ENCODE measurements at places on chromosomes 7 and 10.

DNA sequence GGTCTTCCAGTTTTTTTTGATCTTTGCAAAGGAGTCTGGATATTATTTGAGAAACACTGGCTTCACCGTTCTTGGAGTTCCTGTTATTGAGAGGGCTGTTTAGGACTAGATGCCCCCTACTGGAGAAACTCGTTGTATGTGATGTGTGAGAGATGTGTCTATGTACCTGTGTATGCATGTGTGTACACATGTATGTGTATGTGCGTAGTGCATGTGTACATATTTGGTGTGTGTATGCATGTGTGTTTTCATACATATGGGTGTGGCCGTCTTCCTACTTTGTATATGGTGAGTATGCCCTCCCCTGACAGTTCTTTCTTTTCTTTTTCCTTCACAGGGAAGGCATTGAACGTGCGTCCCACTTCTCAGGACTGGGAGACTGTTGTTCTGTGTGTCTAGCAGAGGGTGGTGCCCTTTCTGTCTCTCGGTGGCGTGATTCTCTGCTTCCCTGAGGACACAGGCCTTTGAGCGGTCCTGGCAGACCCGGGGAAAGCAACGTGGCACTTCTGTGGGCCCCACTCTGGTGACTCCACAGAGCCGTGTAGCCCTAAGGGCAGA lies 3.0 kb upstream of the CALHM3 start:
- no peak overlapping the region for H3K4me3 ChIP-seq
- no peak for DNase-seq
- H3K4me1 ChIP-seq, result peaks cover 7% of the 10 kb centered on the region
- no peak overlapping the region for H3K27ac ChIP-seq

DNA sequence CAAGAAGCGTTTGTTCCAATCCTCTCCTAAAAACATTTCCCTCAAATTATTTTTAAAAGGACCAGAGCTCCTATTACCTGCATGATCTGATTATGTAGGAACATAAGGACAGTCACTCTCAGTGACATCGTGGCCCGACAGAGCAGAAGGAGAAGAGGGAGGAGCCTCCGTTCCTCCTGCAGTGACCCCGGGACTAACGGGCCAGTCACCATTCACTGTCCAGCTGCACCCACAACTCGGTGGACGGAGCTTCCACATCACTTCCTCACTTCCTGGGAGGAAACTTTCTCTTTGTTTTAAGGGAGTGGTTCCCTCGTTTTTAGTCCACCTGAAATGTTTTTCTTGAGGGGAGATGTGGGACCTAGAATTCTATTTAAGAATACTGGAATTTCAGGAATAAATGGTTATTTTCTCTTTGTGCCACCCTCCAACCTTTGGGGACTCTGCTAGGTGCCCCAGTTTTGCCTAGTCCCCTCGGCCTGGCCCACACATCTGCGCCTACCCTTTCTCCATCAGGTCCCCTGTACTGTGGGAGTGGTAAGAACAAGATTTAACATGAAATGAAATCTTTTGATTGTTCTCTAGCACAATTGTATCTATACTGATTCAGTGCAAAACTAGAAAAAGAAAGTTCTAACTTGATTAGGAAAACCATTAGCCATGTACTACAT lies 173.5 kb upstream of the RNF32 start:
- no peaks in the 10 kb centered on the region for H3K27me3 ChIP-seq
- H3K27ac ChIP-seq, result no peak overlapping the region
- H3K4me1 ChIP-seq, result no peaks in the 10 kb centered on the region
- H3K4me3 ChIP-seq, result no peak overlapping the region
- no peaks in the 10 kb centered on the region for H3K36me3 ChIP-seq

- no peak overlapping the region for H3K27ac ChIP-seq
- H3K36me3 ChIP-seq, result no peaks in the 10 kb centered on the region
- no peak overlapping the region for H3K4me3 ChIP-seq
- H3K4me1 ChIP-seq, result no peaks in the 10 kb centered on the region
These were observed 73.3 kb downstream of the WIPF3 start for GRCh38 chr7:29879609-29880008.

DNA sequence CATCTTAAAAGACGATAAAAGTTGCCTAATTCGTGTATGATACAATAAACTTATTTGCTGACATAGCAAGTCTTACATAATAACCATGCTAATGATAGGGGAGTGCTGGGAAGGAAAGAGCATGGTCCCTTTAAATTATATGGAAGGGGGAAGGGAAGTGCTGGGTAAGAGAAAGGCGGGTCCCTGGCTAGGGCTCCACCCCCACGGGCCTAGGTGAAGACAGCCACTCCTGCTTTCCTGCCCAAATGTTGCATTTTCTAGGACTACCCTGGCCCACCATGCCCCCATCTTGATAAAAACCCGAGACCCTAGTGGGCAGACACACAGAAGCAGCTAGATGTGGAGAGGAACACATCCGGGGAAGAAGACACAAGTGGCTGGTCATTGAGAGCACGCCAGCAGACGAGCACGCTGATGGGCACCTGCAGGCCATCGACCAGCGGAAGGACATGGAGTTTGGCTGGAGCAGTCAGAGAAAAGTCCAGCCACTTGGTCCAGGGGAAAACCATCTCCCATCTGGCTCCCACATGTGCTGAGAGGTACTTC lies 328.7 kb downstream of the ARL4A start:
- no peaks in the 10 kb centered on the region for H3K36me3 ChIP-seq
- H3K27me3 ChIP-seq, result no peaks in the 10 kb centered on the region
- H3K4me1 ChIP-seq, result no peaks in the 10 kb centered on the region
- H3K27ac ChIP-seq, result no peak overlapping the region
- no peak for DNase-seq

- no peak for DNase-seq
- H3K36me3 ChIP-seq, result no peaks in the 10 kb centered on the region
- H3K4me3 ChIP-seq, result no peak overlapping the region
- H3K27ac ChIP-seq, result no peak overlapping the region
- peaks cover 4% of the 10 kb centered on the region for H3K27me3 ChIP-seq
These were observed 68.9 kb upstream of the FRMD4A start for GRCh38 chr10:14399641-14400040.

- no peaks in the 10 kb centered on the region for H3K36me3 ChIP-seq
- no peak for DNase-seq
- no peaks in the 10 kb centered on the region for H3K4me1 ChIP-seq
- no peak overlapping the region for H3K4me3 ChIP-seq
- H3K27ac ChIP-seq, result no peak overlapping the region
- no peaks in the 10 kb centered on the region for H3K27me3 ChIP-seq
These were observed 44.5 kb downstream of the PALD1 start for GRCh38 chr10:70523057-70523456.

- H3K27me3 ChIP-seq, result no peaks in the 10 kb centered on the region
- no peaks in the 10 kb centered on the region for H3K4me1 ChIP-seq
- no peak overlapping the region for H3K4me3 ChIP-seq
- DNase-seq, result no peak
- H3K36me3 ChIP-seq, result no peaks in the 10 kb centered on the region
- H3K27ac ChIP-seq, result no peak overlapping the region
These were observed 53.6 kb upstream of the PRR15 start for GRCh38 chr7:29510028-29510427.

- H3K4me1 ChIP-seq, result peaks cover 78% of the 10 kb centered on the region
- H3K36me3 ChIP-seq, result no peaks in the 10 kb centered on the region
- DNase-seq, result no peak
- H3K27ac ChIP-seq, result no peak overlapping the region
- H3K4me3 ChIP-seq, result no peak overlapping the region
- no peaks in the 10 kb centered on the region for H3K27me3 ChIP-seq
These were observed 33.3 kb downstream of the ITPRIP start for GRCh38 chr10:104304927-104305326.

- H3K36me3 ChIP-seq, result no peaks in the 10 kb centered on the region
- H3K4me1 ChIP-seq, result peaks cover under 1% of the 10 kb centered on the region
- no peaks in the 10 kb centered on the region for H3K27me3 ChIP-seq
- H3K27ac ChIP-seq, result no peak overlapping the region
- H3K4me3 ChIP-seq, result no peak overlapping the region
These were observed 61.9 kb upstream of the SAMD8 start for GRCh38 chr10:75049316-75050148.

GRCh38 chr7:51007551-51008505 lies 225.1 kb upstream of the GRB10 start:
- no peaks in the 10 kb centered on the region for H3K36me3 ChIP-seq
- no peak overlapping the region for H3K27ac ChIP-seq
- no peak overlapping the region for H3K4me3 ChIP-seq
- H3K27me3 ChIP-seq, result no peaks in the 10 kb centered on the region

DNA sequence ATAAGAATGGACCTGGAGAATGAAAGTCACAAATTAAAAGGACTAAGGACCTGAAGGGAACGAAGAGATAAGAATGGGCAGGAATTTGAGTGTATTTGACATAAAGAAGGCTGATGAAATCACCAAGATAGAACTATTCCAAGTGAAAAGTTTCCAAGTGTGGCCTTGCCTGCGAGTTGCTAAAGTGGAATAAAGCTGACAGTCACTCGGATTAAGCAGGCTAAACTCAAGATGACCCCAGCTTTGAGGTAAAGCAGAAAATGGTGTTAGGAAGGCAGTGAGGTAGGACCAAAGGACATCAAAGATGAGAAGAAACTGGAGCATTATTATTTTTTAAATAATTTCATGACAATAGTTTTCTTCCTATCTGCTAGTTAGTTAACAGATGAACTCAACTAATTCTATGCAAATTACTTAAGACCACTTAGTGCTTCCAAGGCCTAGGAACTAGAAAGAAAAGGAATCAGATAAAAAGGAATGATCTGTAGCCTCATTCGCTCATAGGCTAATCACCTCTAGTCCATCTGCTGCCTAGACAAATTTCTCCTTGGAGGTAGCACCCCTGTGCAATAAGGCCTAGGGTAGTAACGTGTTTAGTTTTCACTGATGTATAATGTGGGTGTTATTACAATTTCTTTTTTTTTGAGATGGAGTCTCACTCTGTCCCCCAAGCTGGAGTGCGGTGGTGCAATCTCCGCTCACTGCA lies 34.5 kb downstream of the EZH2 start:
- H3K27ac ChIP-seq, result no peak overlapping the region
- peaks cover 9% of the 10 kb centered on the region for H3K4me1 ChIP-seq
- no peak for DNase-seq
- H3K4me3 ChIP-seq, result no peak overlapping the region
- no peaks in the 10 kb centered on the region for H3K36me3 ChIP-seq
- no peaks in the 10 kb centered on the region for H3K27me3 ChIP-seq

DNA sequence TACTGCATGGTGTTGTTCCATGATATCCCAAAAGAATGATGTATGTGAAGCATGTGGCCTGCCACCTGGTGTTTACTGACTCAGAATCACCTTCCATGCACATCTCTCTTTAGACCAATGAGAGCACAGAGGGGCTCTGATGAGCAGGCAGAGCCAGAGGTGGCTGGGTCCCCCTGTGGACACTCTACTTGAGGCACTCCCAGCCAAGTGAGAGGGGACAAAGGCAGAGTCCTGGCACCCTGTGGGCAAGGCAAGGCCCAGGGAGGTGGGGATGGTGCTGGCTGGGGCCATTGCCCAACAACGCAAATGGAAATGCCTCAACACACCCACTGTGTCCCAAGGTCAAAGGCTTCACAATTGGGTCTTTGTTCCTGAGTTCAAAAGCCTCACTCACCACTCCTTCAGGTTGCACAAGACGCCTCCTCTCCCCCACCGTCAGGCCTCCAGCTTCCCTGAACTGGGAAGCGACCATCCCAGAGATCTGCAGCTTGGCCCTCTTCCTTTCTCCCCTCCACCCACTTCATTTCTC lies 164.6 kb downstream of the NEURL1 start:
- peaks cover 47% of the 10 kb centered on the region for H3K4me1 ChIP-seq
- no peak for DNase-seq
- no peak overlapping the region for H3K4me3 ChIP-seq

DNA sequence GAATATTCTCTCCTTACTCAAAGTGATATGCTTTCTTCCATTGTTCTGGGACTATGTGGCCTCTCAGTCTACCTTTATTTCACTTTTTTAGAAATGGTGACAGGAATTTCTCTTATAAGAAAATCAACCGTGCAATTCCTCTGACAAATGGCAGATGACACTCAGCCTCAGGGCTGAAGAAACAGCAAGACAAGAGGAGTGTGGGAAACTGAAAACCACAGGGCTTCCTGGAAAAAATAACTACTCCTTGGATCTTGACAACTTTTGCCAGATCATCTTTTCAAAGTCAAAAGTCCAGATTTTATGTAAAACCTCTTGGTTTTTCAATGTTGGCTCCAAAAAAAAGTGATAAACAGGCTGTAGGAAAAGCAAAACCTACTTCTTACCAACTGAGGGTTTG lies 121.5 kb downstream of the TYW1B start:
- peaks cover 4% of the 10 kb centered on the region for H3K36me3 ChIP-seq
- no peak for DNase-seq
- no peaks in the 10 kb centered on the region for H3K27me3 ChIP-seq
- H3K4me1 ChIP-seq, result no peaks in the 10 kb centered on the region
- no peak overlapping the region for H3K27ac ChIP-seq

- no peaks in the 10 kb centered on the region for H3K27me3 ChIP-seq
- no peak for DNase-seq
- H3K27ac ChIP-seq, result no peak overlapping the region
- no peaks in the 10 kb centered on the region for H3K36me3 ChIP-seq
These were observed 776.4 kb downstream of the TYW1 start for GRCh38 chr7:67773081-67773480.

DNA sequence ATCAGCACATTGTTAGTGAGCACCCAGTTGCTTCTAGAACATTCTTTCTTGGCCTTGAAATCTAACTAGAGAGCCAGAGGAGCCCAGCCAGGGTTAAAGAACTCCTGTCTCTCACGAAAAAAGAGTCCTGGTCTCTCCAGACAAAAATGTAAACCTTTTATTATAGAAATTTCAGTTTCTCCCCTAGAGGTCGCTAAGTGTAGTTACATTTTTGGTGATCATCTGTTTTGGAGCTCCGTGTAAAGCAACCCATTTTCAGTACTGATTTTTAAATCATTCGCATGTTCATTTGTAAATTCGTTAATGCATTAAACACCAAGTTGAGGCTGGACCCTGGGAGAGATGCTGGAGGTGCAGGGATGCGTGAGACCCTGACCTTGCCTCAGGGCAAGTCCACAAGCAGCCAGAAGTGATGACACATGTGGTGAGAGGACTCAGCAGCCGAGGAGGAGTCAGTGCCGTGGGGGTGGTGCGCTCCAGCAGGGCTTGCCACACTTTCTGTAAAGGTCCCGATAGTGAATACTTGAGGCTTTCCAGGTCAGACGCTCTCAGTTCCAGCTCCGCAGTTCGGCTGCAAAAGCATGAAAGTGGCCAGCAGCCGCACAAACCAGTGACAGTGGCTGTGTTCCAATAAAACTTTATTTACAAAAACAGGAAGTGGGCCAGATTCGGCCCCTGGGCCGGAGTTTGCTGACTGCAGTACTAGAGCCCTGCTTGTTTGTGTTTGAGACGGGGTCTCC lies 578.6 kb upstream of the FOXK1 start:
- no peaks in the 10 kb centered on the region for H3K27me3 ChIP-seq
- DNase-seq, result no peak
- H3K4me1 ChIP-seq, result no peaks in the 10 kb centered on the region
- no peak overlapping the region for H3K4me3 ChIP-seq
- H3K27ac ChIP-seq, result no peak overlapping the region
- no peaks in the 10 kb centered on the region for H3K36me3 ChIP-seq

GRCh38 chr7:127396184-127396583 lies 3.7 kb upstream of the ZNF800 start:
- no peak for DNase-seq
- H3K4me3 ChIP-seq, result no peak overlapping the region

- no peak overlapping the region for H3K27ac ChIP-seq
- peaks cover 14% of the 10 kb centered on the region for H3K36me3 ChIP-seq
- no peaks in the 10 kb centered on the region for H3K27me3 ChIP-seq
- DNase-seq, result no peak
- H3K4me3 ChIP-seq, result no peak overlapping the region
These were observed 76.7 kb upstream of the SAMD8 start for GRCh38 chr10:75034714-75035258.

GRCh38 chr10:60446851-60447250 lies 57.2 kb upstream of the ANK3 start:
- H3K4me1 ChIP-seq, result peaks cover 2% of the 10 kb centered on the region
- no peaks in the 10 kb centered on the region for H3K36me3 ChIP-seq
- no peaks in the 10 kb centered on the region for H3K27me3 ChIP-seq
- DNase-seq, result no peak
- H3K27ac ChIP-seq, result no peak overlapping the region
